NCI-H446 treated with DMSO at 0.1 percent for 48 hours (cell line): ENCODE measurements at places on chromosomes 7 and 10.
A peak's percentile ranks its signal among the peaks of the same experiment; 100 is the strongest.

- no peak for DNase-seq
These were observed 27.9 kb downstream of the BBS9 start for GRCh38 chr7:33157311-33157710.

- no peak for DNase-seq
These were observed 10.4 kb downstream of the NEUROG3 start for GRCh38 chr10:69562731-69563254.

- DNase-seq: peak; percentile 85
These were observed at the start of gene AKR1E2 for GRCh38 chr10:4825868-4826791. AKR1E2 (plus strand) TSS chr10:4826207; CDS start chr10:4826325, 118 bp downstream.

GRCh38 chr7:81393018-81393417 is 376.8 kb downstream of the HGF start:
- no peak for DNase-seq

GRCh38 chr7:14931511-14932215 is 29.1 kb upstream of the DGKB start:
- no peak for DNase-seq

DNA sequence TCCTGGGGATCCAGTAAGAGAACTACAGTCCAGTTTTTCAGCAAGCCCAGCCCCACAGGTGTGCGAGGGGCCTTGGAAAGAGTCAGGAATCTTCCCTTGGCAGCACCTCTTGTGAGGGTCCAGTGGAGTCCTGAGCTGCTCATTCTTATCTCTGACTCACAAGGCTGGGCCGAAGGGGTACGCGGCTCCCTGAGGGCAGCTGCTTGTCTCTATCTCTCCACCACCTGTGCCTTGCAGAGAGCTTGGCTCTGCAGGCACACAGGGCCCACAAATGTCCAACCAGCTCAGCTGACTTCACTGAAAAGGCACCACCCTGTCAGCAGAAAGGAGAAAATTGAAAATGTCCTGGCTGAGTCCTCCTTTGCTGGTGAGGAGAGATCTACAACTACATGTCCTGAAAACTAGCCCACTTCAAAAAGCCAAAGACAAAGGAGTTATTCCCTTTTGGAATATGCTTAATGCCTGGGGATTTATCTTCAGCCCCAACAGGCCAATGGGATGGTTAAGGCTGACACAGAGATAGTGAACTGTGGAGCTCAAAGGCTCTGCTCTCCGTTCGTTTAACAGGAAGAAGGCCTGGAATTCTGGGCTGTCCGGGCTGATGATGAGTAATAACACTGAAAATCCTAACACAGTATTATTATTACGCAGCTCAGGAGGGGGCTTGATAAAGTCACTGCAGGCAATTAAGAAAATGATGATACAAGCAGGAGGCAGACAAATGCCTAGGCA is 23.4 kb downstream of the UROS start:
- DNase-seq: no peak

GRCh38 chr7:80107278-80107677 is 27.4 kb upstream of the GNAI1 start:
- no peak for DNase-seq

DNA sequence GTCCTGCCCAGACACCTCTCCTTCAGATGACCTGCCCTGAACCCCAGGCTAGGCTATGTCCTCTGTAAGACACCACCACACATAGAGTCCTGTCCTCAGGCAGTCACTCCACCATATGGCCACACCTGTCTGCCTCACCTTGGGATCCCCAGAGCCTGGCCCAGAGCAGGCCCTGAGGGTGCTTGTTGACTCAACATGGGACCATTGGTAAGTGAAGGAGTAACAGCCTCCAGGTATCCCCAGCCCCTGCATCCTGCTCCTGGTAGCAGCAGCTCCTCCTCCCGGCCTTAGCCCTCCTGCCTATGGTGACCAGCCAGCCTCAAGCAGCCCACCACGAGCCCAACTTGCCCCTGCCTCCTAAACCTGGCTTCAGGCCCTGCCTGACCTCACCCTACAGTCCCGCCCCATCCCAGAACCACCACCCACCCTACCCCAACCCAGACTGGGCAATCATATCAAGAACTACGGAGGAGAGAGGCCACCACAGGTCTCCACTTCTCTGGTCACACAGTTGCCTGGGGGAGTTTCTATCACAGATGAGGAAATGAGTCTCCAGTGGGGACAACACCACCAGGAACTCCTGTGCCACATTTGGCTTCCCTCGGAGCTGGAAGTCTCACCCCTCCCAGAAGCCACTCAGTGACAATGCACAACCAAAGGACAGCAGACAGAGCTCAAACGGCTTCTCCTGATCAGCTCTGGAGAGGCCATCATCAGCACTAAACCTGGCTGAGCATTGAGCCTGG is 136.6 kb downstream of the GRID1 start:
- no peak for DNase-seq

DNA sequence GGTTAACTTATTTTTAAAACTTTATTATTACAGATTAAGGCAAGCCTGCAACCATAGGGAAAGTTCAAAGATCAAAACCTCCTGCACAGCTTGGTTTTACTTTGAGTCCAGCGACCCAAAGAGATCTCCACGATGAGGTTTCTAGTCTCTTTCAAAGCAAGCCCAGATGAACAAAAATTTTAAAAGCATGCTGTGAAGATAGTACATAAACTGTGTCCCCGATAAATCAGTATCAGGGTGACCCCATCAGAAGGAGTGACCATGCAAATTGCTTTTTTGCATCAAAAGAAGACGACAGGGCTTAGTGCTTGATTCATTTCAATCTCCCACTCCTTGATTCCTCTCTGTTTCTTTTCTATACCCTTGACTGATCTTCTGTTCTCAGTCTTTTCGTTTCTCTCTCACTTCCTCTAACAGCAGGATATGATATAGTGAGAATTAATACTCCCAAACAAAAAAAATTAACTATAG is 16.0 kb upstream of the DNTT start:
- no peak for DNase-seq

GRCh38 chr7:88540012-88540411 is 219.5 kb upstream of the ZNF804B start:
- DNase-seq: no peak

- no peak for DNase-seq
These were observed 8.7 kb upstream of the SEM1 start for GRCh38 chr7:96718107-96719003.

DNA sequence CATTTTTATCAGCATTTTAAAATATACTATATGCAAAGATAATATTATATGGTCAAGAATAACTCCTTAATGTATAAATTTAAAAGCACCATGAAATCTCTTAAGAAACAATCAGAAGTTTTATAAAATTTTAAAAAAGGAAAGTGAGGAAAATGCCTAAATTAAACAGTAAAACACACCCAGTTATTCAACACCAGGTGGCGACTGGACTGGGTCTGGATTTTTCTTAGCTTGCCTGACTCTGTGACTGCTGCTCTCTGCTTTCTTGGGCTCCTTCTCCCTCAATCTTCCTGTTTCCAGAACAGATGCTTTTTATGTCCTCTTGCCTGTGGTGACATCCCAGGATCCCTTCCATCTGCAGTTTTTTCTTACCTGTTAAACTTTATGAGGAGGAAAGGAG is 200.3 kb downstream of the BICC1 start:
- DNase-seq: no peak

GRCh38 chr10:105328503-105329133 is 687.5 kb downstream of the SORCS3 start:
- peak; percentile 78 for DNase-seq

- DNase-seq: no peak
These were observed 413.0 kb upstream of the FOXK1 start for GRCh38 chr7:4269086-4269485.

DNA sequence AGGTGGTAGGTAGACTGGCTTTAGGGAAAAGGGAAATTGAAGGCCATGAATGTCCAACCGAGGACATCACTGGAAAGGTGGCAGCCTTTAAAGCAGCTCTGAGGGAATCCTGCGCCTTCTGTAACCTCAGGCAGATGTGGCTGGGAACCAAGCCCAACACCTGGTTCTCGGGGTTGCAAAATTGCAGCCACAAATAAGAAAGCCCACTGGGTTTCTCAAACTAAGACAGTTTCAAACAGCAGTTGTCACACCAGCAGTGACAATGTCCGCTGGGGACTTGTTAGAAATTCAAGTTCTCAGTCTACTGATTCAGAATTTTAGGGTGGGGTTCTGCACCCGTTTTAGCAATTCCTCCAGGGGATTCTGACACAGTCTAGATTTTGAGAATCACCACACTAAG is 42.7 kb upstream of the STEAP1B start:
- no peak for DNase-seq

- DNase-seq: no peak
These were observed 67.1 kb downstream of the TMEM130 start for GRCh38 chr7:98802781-98803110.

- DNase-seq: no peak
These were observed 157.4 kb downstream of the EVX1 start for GRCh38 chr7:27399791-27400567.

- no peak for DNase-seq
These were observed 77.9 kb downstream of the NDUFB2 start for GRCh38 chr7:140774371-140774770.

DNA sequence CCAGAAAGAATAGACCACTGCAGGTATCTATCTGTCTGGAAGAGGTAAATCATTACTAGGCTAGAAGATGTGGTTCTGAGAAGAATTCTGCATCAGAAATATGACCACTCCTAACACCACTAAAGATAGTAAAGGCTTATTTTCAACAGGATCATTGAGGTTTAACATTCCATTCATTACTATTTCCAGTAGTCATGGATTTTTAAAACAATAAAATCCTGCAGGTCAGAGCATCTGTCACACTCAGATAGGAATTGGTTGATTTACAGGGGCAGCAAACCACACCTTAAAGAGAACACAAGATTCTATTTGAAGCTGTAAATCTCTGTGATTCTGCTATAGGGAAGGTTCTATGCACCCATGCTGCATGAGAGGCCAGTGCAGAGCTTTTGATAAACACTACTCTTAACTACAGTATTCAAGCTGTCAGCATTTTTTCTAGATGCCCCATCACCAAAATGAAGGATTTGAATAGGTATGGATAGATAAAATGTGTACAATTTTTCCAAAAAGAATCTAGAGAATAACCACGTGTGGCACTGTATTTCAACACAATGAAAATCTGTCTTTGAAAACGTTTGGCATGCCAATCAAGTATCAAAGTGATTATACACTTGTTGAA is 14.6 kb downstream of the LRRC17 start:
- DNase-seq: no peak

DNA sequence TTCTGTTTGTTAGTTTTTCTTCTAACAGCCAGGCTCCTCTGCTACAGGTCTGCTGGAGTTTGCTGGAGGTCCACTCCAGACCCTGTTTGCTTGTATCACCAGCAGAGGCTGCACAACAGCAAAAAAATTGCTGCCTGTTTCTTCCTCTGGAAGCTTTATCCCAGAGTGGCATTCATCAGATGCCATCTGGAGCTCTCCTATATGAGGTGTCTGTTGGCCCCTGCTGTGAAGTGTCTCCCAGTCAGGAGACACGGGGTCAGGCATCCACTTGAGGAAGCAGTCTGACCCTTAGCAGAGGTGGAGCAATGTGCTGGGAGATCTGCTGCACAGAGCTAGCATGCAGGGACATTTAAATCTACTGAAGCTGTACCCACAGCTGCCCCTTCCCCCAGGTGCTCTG is 26.7 kb upstream of the CROT start:
- DNase-seq: no peak

GRCh38 chr10:29635711-29636144 is 957 bp upstream of the SVIL start:
- no peak for DNase-seq

DNA sequence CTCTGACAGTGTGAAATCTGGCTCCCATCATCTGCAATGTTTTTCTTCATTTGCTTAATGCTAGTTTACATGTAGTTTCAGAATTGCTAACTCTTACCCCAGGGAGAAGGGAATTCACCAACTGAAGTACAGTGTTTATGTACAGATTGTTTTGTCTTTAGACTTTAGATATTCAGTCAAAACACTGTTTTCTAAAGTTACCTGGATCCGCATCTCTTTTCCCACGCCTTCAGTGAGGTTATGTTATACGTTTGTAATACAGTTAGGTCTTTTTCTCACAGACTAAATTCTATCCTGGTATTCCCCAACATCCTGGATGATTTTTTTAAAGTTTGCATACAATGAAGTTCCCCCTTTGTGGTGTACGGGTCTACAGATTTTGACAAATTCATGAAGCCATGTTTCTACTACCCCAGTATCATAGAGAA is 3.2 kb upstream of the LYZL1 start:
- DNase-seq: no peak

GRCh38 chr10:43206391-43207235 is 60.3 kb downstream of the RASGEF1A start:
- no peak for DNase-seq

DNA sequence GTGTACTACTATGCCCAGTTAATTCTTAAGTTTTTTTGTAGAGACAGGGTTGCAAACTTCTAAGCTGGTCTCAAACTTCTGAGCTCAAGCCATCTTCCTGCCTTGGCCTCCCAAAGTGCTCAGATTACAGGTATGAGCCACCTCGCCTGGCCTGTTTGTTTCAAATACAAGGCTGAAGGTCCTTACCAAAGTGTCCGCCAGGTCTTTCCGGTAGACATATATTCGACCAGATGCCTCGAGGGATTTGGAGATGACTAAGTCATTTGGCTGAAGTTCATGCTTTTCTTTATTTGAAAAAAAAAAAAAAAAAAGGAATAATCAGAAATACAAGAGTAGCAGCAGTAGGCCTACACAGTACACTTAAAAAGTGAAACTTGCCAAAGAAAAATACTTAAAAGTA is 204.5 kb upstream of the CDCA7L start:
- no peak for DNase-seq

- no peak for DNase-seq
These were observed 98.1 kb downstream of the CCDC71L start for GRCh38 chr7:106562711-106563366.

- DNase-seq: no peak
These were observed 66.4 kb downstream of the MYL10 start for GRCh38 chr7:101562531-101563197.

GRCh38 chr10:7788639-7789286 is 786 bp downstream of the ATP5F1C start:
- no peak for DNase-seq

DNA sequence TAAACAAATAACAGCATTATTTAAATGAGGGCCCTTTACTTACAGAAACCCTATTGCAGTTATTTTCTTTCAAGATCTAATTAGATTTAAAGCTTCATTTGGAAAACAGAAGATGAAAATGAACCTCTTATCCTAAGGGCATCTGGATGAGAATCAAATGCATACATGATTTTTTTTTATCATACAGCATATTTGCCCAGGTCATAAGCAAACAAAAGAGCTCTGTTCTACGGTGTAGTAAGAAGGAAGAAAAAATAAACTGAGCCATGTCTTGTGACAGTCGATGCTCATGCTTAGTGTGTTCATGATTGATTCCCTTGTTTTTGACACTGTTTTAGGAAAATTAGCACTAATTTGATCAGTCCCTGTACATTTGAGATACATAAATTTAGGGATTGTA is 202.6 kb upstream of the RNF32 start:
- no peak for DNase-seq

GRCh38 chr7:155336812-155337602 is 39.3 kb downstream of the INSIG1 start:
- DNase-seq: no peak

GRCh38 chr10:54060572-54060971 is 740.5 kb downstream of the PCDH15 start:
- no peak for DNase-seq

- no peak for DNase-seq
These were observed 47.1 kb upstream of the UCN3 start for GRCh38 chr10:5317547-5318107.
